GM04503 (cell line): ENCODE measurements at places on chromosomes 1 and 21.

DNA sequence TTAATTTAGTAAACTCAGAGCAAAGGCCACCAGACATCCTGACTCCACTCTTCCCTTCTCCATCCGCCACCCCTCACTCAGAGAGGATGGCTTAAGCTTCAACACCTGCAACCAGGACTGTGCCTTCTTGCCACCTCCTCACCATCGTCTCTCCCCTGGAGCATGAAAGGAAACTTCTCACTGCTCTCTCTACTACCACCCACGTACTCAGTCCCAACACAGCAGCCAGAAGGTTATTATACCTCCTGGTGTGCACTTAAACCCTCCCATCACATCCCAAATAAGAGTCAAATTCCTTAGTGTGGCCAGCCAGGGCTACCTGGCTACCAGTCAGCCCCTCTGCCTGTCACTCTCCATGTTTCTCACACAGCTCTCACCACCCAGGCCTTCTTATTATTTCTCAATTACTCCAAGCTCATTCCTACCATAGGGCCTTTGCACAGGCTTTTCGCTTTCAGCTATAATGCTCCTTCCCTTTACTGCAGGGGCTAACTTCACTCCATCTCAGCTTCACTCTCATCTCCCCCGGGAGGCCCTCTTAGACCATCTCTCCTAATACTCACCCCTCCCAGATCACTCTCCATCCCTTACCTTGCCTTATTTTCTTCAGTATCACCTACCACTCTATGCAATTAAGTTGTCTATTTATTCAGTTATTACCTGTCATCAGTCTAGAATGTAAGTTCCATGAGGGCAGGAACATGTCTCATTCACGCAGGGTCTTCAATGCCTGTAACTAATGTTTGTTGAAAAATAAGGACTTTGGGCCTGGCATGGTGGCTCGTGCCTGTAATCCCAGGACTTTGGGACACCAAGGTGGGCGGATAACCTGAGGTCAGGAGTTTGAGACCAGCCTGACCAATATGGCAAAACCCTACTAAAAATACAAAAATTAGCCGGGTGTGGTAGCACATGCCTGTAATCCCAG, 137.5 kb downstream of the TOMM20 start:
- DNase-seq: no peak

DNA sequence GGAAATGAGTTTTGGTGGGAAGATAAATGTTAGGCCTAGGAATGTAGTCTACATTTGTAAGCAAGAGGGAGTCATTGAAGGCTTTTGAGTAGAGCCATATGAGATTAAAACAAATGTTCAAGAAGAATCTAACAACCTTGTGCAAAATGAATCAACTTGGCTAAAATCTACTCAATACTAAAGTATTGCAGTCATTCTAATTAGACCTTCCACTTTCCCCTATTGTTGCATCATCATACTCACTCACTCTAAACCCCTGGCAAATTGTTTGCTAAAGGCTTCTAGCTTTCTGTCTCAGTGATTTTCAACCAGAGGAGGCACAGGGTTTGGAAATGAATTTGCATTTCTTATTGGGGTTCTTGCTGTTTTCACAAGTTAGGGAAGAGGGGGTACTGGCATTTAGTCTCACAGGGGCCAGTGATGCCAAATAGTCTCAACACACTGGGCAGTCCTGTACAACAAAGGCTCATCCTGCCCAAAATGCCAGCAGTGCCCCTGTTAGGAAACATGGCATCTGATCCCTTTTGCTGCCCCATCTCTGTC, 85.3 kb downstream of the SEC16B start:
- DNase-seq: no peak

DNA sequence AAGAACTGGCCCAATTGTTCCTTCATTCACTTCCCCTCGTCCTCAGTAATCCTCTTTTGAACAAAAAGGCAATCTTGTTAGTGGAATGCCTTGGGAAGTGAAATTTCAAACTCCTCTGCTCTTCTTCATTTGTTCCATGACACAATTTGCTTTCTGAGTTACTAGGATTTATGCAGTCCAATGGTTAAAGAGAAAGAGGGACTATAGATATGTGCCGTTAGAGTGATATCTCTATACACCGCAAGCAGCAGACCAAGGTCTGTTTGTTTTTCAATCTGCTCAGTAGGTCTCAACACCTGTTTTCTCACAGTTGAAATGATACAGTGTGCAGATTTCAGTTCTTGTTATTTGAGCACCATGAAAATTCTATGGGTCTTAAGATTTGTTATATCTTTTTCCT, 244.0 kb downstream of the DNM3 start:
- no peak for DNase-seq

- no peak for DNase-seq
These were observed 19.9 kb upstream of the KCNJ6 start for GRCh38 chr21:37936010-37936785.

DNA sequence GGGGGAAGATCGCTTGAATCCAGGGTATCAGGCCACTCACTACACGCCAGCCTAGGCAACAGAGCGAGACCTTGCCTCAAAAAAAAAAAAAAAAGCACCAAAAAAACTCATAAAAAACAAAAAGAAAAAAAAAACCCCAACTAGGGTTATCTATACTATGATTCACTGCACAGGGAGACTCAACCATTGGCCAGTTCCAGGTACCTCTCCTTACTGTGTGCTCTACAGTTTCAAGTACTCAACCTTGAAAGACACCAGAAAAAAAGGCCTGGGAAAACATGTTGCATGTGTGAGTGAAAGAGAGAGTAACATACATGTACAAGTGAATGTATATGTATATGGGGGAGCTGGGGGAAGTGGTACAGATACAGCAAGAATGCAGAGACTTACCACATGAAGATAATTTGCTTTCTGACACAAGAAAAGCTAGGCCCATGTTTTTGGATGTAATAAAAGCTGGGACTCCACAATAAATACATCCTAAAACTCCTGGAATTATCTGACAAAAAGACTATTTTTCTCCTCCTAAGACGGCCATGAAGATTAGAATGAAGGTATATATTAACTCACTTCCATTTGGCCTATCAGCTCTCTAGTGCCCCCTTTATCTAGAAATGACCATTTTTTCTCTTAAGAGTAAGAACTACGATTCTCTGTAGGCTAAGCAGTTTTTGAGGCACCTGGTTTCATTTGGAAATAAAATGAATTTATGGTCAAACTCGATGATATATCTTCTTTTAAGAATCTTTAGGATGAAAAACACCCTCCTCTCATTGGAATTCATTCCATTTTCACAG, 52.2 kb downstream of the SLC27A3 start:
- no peak for DNase-seq

- no peak for DNase-seq
These were observed 559 bp upstream of the AGRN start for GRCh38 chr1:1019122-1019999.

GRCh38 chr21:16388911-16389560, 659.3 kb downstream of the USP25 start:
- no peak for DNase-seq

GRCh38 chr1:109298666-109299557, 7.9 kb downstream of the MYBPHL start:
- DNase-seq: peak; percentile 82

- no peak for DNase-seq
These were observed 5.2 kb downstream of the TSPEAR start for GRCh38 chr21:44706026-44706705.

- no peak for DNase-seq
These were observed 71.8 kb upstream of the ADAM30 start for GRCh38 chr1:119968068-119968492.

DNA sequence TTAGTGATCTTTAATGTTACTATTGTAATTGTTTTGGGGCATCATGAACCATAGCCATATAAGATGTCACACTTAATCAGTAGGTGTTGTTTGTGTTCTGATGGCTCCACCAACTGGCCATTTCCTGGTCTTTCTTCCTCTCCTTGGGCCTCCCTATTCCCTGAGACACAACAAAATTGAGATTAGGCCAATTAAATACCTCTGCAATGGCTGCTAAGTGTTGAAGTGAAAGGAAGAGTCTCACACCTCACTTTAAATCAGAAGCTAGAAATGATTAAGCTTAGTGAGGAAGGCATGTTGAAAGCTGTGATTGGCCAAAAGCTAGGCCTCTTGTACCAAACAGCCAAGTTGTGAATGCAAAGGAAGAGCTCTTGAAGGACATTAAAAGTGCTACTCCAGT, 30.7 kb downstream of the PPP2R5A start:
- no peak for DNase-seq

- no peak for DNase-seq
These were observed 161.0 kb upstream of the KAZN start for GRCh38 chr1:14437417-14437918.

DNA sequence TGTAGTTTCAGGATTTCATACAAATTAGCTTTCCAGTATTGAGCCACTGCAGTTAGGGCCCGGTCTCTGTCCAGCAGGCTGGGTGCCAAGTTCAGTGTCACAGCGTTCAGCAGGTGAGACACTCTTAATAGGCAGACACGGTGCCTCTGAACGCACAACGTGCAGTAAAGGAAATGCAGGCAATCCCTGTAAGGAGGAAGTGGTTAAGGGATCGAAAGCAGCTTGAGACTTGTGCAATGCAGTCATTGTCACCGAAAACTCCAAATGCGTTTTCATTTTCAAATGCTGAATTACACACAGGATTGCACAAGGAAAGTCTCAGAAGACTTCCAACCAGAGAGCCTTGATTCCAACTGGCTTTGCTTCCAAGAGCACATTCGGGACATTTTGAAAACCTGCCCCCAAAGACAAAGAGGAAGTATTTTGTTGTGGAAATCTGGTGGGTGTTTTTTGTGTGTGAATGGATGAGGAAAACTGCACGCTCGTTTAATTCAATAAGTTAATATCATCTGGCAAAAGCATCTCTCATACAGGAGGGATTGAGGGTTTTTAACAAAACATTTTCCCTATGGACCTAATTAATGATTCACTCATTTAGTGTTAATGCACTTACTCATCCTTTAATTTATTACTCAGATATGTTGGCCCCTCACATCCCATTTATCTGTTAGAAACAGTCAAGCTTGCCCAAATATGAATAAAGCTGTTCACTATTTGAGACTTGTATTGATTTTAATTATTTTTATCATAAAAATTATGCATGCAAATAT, 61.6 kb downstream of the PTGS2 start:
- peak; percentile 33 for DNase-seq

DNA sequence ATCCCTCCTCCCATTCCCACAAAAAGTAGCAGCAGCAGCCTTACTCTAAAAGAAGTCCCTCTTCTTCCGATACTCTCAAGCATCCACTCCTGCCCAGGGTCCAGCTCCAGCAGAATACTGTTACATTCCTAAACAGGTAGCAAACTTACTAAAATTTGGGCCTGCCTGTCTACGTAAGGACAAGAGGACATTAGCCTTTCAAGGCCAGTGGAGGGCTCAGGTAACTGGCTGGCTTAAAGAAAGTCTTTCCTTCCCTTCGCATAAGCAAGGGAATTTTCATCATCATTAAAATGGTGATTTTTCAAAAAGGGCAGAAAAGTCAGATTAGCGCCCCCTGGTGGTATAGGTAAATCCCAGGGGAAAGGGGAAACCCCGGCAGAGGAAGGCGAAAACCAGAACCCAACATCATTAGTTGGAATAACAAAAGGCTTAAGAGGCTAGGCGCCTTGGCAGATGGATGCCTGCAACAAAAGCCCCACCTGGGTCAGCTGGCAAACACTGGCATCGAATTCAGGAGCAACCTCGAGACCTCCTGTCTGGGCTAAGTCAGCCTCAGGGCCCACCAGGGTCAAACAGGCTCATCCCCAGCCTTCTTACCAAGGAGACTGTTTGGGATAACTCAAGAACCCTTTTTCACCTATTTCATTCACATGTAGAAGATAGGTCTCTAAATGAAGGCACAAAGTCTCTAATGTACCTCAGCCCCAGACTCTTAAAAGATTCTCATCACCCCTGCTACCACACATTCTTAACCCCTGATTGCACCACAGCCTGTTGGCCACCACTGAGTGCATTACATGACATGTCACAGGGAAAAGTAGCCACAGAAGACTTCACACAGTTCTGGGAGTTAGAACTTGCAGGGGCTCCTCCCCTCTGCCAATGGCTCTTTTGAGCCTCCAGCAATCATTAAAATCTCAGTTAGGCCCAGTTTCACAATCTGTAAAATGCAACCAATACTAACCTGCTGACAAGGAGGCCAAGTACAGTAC, 36.7 kb downstream of the ERI3 start:
- no peak for DNase-seq
